ENCODE measurements at places on chromosomes 1 and 21.

- no peak for DNase-seq
Observed at GRCh38 chr1:15618655-15619525, 1.6 kb downstream of the DDI2 start.

GRCh38 chr1:65172936-65173690 lies 25.1 kb downstream of the AK4 start:
- DNase-seq, result no peak

DNA sequence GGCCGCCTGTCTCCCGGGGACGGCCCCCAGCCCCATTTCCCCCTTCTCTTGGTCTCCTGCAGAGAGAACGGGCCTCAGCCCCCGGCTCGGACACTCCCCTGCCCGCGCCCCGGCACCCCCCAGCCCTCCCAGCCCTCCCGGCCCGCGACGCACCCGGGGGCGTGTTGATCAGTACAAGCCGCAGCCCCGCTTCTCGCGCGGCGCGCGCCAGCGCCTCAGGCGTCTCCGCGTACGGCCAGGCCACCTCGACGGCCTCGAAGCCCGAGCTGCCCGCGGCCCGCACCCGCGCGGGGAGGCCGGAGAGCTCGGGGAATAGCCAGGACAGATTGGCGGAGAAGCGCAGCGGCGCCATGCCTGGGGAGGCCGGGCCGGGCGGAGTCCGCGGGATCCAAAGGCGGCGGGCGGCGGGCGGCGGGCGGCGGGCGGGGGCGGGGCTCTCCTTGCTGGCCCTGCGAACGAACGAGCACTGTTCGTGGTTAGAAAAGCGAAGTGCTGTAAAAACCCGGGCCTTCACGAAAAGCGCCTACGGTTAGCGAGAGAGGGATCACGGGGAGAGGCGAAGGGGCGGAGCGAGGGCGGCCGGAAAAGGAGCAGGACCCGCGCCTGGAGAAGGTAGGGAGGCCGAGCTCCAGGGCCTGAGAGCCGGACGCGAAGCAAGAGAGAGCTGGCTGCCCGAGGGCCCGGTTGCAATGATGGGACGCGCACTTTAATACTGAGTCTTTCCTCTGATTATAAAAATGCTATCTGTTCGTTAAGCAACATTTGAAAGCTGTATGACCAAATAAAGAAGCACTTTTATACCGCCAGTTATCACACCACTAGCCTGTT lies at the start of gene HYI:
HYI (minus strand) TSS at position 490 of the 828 bp plus-strand sequence; CDS start at position 352, 138 bp downstream.
- peak; percentile 87 for DNase-seq

DNA sequence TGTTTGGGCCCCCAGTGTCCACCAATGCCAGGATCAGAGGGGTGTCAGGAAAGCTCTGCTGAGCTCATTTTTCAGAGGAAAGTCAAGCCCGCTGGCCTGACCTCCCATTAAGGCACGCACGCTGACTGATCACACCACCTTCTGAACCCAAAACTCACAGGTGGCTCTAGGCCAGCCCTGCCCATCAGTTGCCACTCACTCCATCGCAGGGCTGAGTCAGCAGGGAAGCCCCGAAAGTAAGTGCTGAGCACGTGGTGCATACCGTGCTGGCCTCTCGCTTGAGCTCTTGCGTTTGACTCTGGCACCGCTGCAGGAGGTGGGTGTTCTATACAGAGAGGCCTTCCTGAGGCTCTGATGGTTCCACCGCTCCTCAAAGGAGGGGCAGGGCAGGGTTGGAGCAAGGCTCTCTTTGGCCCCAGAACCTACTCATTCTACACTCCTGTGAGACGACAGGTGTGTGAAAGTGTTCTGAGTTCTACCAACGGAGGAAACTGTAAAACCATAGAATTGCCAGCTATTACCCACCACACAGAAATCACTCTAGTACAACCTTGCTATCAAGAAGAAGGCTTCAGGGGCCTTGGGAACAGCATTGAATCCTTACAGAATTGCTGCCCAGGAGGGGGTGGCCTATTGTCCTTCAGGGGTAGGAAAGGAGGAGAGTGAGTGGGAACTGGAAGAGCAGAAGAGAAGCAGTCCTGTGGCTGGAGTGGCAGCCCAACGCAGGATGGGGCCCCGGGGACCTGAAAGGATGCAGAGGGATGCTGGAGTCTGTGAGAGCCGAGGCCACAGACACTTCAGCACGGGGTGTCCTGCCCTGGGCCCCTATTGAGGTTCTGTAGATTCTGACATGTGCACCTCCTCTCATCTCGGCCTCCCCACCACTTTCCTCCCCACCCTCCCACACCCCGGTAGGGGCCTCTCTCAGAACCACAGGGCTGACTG lies 214.7 kb upstream of the EDN2 start:
- no peak for DNase-seq

DNA sequence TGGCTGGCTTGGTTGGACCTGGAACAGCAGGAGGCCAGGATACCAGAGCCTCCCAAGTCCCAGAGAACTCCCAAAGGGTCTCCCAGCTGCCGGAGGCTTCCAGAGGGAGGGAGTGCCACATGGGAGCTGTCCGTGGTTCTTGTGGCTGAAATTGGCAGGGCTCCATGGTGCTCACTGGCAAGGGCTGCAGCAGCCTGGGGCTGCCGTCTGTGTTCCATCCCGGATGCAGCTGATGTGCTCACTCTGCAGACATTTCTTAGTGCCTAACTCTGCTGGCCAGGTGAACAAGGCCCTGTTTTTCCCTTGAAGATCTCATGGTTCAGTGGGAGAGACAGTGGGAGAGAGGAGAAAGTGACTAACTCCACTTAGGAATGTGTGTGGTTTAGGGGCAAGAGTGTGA lies 261.1 kb downstream of the CAMTA1 start:
- peak; percentile 72 for DNase-seq

GRCh38 chr1:19165501-19165900 lies 44.6 kb downstream of the UBR4 start:
- DNase-seq, result no peak

DNA sequence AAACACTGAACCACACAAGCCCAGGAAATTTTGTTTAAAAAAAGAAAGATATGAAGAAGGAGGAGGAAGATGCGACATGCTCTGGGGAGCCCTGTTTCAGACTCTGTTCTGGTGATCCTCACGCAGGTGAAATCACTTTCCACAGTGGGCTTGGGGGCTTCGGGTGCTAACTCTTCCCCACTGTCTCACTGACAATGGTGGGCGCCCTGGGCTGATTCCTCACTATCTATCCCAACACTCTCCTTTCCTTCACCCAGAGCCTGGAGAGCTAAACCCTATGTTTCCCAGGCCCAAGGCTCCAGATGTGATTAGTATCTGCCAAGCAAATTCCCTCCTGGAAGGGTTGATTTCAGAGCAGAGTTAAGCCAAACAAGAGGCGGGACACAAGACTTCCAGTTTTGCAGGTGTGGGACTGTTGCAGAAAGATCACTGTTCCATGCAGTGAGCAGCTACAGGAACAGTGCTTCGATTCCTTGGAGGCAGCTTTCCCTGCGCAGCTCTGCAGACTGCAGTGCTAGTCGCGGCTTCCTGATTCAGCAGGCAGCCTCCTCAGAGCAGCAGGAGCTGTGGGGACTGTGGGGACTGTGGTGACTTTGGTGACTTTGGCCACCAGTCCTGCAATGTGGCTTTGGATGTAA lies 168.3 kb downstream of the RHOU start:
- DNase-seq, result peak; percentile 47

DNA sequence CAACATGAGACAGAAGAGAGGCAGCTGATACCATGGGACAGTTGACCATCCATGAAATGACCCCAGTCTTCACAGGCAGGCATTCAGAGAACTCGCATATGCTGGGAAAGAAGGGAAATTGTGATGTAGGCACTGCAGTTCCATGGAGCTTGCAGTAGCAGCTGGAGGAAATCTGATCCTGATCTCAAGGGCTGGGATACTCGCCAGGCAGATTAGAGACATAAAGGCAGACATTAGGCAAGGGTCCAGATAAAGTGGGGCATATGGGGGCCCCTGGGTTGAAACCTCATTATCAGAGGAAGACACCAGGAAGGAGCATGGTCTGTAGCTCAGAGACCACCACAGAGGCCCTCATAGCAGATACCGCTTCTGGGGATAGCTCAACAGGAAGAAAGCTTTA lies 48.7 kb upstream of the TNR start:
- DNase-seq, result no peak

- no peak for DNase-seq
Observed at GRCh38 chr1:240001177-240001740, 90.4 kb upstream of the FMN2 start.

GRCh38 chr1:101194746-101195145 lies 42.1 kb upstream of the S1PR1 start:
- no peak for DNase-seq

GRCh38 chr1:159900755-159901360 lies 893 bp upstream of the CFAP45 start:
- DNase-seq, result no peak

DNA sequence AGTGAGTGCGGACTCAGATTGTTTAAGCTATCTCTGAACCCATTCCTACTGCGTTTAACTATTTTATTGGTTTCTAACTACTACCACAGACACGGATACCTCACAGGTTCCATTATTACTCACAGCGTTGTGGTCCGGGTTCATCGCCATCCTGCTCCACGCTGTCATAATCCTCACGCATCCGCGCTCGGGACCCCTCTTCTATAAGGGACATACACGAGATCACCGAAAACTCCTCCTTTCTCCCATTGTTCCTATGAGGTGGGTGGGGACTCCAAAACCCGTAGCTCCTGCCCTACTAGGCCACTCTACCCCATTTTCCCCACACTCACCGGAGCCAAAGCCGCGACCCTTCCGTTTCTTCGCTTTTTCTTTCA lies 610 bp downstream of the RBM8A start:
- DNase-seq, result no peak

DNA sequence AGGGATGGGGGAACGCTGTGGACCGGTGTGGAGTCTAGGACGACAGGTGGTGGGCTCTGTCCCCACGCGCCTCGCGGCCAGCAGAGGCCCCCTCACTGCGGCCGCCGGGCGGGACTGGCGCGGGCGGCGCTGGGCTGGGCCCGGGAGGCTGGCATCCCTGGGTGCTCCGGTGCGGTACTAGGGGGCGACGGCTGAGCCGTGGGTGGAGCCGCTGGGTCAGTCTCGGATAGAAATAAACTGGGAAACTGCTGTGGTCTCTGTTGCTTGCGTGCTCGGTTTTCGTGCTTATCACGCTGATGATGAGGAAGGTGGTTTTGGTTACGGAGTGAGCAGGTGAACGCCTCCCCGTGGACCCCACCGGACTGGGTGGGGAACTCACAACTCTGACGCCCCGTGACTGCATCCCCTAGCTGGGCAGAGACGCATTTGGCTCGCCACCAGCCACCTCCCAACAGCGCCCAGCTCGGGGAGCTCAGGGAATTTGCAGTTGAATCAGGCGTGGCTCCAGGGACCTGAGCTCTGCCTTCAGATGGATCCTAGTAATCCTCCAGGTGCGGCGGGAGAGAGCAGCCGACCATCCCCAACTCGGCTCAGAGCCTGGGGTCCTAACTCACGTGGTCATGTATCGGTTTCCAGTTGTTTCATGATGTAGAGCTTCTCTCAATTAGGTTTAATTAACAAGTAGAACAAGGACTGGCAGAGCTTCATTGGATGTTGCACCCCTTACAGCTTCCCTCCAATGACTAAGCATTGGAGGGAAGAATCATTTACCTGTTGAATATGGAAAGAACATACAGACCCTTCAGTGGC lies 32.1 kb downstream of the HSD17B7 start:
- peak; percentile 66 for DNase-seq

DNA sequence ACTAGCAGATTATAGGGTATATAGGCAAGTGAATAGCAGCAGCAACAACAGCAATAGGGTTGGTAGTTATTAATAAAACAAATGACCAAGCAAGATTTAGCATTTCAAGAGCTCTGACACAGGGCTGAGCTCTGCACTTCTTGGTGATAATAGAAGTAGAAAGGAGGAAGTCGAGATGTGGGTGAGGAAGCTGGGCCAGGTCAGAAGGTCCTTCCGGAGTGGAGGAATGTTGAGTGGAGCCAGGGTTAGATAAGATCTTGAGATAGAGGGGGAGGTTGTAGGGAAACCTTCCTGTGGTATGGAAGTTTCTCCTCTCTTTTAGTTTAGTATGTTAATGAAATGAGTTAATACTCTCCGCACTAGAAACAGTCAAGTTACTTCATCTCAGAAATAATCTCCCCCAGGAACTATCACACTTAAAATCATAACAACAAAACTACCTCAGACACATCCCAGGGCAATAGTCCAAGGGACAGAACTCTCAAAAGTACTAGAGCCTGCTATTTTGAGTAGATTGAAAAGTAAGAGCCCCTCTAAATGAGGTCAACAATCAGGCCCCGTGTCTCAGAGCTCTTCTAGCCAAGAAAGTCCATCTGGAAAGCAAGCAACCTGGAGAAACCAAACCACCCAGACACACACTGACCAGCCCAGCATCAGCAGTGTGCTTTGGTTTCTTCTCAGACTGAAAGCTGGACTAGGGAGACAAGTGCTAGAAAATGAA lies 45.4 kb upstream of the ATP1B1 start:
- DNase-seq, result no peak

GRCh38 chr1:88581703-88582102 lies 102.4 kb upstream of the PKN2 start:
- DNase-seq, result no peak

- DNase-seq, result no peak
Observed at GRCh38 chr1:175841738-175842187, 98.4 kb upstream of the TNR start.

GRCh38 chr21:36125512-36126207 lies 9.2 kb upstream of the CBR3 start:
- DNase-seq, result no peak

DNA sequence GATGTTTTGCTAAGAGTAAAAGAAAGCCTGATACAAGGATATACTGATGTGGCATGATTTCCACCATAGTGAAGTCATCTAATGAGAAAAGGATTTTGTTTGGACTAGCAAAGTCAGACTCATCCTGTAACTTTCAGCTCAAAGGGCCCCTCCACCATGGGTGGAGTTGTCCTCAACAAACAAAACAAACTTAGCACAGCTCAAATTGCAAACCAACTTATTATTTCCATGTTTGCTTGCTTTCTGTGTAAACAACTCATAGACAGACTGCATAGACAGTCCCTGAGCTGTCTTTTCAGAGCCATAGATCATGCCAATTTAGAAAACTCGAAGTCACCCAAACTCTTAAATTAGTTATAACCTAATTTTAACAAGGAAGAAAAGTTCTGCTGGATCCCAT lies 69.4 kb upstream of the VAV3 start:
- DNase-seq, result no peak
